Right ventricle myocardium inferior (tissue), 1 donor: ENCODE measurements at places on chromosomes 2 and 18.

DNA sequence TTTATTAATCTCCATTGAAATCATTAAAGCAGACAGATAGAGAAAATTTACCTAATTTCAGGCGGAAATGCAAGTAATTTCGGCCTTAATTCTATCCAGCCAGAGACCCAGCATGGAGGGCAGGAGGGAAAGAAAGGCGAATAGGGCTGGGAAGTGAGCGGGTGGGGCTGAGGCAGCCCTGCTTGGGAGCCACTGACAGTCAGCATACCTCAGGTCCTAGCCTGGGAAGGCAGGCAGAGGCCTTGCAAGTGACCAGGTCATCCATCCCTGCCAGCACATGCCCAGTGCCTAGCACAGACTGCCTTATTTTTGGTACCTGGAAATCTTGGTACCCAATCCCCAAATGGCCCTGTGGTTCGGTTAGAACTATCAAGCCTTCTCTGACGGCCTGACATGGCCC, 1.5 kb downstream of the GDF7 start:
- DNase-seq: no peak

DNA sequence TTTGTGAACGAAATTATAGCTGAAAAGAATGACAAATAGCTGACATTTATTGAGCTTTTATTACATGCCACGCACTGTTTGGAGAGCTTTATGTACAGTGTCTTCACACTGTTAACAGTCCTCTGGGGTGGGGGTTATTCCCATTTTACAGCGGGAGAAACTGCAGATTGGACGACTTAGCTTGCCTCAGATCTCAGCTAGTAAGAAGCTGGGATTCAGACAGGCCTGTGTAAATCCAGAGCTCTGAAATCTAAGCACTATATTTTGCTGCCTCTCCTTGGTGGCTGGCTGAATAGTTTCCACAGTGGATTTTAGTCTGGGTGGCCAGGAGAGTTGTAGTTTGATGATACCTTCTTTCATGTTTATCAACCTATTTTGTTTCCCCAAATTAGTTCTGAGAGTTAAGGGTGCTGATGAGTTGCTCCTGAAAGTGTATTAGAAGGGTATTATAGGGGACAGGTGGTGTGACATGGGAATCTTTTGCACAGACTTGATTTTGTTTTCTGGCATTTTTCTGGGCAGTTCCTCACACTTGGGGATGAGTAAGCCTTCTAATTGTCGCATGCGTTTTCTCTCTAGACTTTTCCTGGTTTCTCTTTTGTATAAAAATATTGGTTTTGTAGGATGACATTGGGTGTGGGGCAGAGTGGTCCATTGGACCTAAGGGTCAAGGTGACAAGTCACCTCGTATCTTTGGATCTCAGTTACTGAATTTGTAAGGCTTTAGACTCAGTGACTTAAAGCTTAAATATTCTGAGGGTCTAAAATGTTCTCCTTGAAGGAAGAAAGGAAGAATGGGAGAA, 1.5 kb downstream of the ACSL3 start:
- no peak for DNase-seq

DNA sequence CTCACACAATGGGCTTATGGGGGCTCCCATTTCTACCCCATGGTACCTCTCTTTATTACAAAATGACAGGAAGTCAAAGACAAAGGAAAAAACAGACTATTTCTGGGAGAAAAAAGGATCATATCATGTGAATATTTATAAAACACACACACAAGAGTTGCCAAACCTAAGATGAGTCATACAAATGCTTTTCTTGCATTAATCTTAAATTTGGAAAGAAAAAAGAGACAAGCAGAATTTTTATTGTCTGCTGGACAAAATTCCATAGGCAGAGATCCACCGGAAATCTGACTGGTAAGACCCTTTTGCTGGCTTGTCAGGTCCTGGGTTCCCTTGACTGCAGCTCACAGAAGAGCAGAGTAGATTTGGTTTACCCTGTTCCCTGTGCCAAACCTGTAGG, 1732.3 kb upstream of the PIK3C3 start:
- DNase-seq: no peak

- no peak for DNase-seq
These were observed 8.7 kb upstream of the B3GNT2 start for GRCh38 chr2:62187246-62187645.

DNA sequence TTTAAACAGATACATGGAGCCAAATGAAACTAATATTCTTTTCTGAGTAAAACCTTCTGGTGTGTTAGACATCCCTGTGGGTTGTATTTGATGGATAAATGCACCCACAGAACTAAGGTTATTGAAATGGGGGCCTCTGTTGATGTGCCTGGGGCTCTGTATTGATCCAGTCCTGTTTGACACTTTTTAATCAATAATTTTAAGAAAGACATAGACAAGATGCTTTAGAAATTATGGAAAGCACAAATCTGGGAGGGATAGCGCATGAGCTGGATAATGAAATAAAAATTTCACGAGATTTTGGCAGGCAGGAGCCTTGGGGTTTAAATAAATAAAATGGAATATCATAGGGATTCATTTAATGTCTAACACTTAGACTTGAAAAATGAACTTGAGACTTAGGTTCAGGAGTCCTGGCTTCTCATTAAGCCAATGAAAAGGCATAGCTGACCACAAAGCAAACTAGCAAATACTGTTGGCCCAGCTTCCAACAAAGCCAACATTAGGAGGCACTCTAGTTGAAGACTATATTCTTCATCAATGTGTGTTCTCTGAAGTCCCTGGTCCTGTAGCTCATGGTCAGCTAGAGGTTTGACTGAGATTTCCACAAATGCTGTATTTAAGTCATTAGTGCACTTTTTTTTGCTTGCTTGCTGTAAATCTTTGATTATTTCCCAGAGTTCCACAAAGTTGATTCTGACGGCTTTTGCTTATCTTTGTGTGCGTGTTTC, 64.2 kb upstream of the SH3RF3 start:
- DNase-seq: no peak

- DNase-seq: no peak
These were observed 49.9 kb downstream of the PLEKHA3 start for GRCh38 chr2:178530131-178530530.

DNA sequence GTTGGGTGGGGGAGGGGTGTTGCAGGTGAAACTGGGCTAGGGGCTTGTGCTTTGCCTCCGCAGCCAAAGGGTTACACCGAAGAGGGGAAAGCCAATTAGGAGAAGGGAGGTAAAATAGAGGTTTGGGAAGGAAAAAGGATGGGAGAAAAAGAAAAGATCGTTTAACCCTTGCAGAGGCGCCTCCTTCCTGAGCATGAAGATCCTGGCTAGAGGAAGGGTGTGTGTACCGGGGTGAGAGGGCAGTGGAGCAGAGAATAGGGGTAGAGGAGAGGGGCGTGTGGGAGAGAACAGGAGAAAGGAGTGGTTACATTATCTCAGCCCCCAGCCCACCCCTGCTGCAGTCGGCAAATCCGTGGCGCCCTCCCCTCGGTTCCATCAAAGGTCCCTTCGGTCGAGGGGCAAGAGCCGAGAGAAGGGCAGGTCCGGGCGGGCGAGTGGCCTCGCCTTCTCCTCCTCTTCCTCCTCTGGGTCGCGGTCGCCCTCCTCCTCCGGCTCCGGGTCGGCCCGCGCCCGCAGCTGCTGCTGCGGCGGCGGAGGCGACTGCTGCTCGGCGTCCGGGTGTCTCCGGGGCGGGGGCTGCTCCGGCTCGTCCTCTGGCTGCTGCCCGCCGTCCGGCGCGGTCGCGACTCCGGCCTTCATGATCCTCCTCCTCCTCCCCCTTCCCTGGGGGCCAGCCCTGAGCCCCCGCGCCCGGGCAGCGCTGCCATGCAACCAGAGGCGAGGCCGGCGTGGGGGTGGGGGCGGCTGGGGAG, 1.1 kb downstream of the MARCHF4 start:
- DNase-seq: no peak

DNA sequence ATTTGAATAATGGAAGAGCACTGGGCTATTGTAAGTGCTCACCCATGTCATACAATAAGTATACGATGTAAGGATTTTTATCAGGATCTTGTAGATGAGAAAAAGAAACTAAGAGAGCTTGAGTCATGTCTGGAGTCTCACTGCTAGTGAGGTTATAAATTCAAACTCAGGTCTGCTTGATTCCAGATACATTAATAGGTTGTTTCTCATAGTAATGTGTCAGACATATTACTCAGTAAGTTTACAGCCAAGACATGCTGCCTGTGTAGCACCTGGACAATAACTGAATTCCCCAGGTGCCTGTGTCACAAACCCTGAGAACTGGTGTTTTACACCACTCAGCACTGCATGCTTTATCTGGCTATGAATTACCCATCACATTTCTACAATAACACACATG, 216.9 kb upstream of the LRP1B start:
- no peak for DNase-seq

DNA sequence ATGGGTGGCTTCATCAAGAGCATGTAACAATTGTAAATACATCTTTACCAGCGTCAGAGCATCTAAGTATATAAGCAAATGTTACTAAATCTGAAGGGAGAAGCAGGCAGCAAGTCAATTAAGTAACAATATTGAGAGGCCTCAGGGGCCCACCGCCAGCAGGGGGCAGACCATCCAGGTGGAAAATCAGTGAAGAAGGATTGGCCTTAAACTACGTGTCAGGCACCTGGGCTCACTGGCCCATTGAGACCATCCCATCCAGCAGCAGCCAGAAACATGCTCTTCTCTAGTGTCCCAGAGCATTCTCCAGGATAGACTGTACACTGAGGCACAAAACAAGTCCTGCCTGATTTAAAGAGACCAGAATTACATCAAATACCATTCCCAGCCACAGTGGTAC, 96.2 kb upstream of the SNTG2 start:
- no peak for DNase-seq

DNA sequence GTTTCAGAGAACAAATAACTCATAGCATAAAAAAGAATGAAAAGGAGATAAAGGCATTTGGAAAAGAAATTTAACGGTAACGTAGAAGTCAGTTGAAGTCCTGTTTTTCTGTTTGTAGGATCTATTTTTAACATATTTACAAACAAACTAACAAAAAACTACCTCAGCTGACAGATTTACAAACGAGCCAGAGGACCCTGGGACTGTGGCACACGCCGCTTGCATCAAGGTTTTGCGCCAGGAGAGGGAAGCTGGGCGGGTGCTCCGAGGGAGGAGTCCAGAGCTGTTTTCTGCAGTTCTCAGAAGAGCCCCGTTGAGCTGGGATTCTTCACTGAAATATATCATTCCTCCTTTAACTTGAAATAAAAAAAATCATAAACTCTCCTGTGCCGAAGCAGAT, 13.6 kb upstream of the TMEM18 start:
- no peak for DNase-seq

GRCh38 chr2:61443342-61444041, 27.4 kb downstream of the USP34 start:
- DNase-seq: no peak

- no peak for DNase-seq
These were observed 4.6 kb upstream of the IMPACT start for GRCh38 chr18:24421831-24422230.

- DNase-seq: peak; percentile 86
These were observed 503 bp downstream of the ZNF513 start for GRCh38 chr2:27379836-27380625.

DNA sequence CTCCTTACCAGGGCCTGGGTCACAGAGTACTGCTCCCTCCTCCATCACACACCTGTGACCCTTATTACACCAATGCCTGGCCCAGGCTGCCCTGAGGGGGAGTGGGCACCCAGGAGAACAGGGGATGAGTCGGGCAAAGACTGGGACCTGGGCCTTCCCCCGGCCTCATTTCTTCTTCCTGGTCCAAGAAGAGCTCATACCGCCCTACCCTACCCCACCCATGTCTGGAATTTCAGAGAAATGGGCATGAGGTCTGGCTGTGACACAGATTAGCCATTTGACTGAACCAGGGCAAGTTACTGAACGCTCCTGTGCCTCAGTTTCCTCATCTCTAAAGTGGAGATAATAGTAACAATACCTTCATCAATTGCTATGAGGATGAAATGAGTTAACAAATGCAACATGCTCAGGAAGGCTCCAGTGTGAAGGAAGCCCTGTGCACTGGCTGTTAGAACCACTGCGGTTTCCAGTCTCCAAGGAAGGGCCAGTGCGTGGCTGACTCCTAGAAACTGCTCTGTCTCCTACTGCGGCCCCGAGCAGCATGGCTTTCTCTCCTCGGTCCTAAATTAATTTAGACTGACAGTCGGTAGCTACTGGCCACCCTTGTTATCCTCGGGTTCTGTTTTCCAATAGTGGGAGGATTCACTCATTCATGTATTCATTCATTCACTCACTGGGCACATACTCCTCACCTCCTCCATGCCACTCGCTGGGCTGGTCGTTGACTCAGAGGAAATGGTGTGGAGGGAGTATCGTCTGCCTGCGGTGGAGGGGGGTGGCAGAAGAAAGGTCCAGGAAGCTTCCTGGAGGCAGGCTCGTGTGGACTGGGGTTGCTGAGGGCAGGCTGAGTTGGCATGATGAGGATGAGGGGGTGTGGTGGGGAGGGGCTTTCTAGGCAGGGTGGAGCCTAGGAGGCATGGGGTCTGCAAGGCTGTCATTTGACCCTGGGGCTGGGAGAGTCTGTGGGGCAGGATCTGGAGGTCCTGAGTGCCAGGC, 175.6 kb downstream of the GLI2 start:
- DNase-seq: peak; percentile 33

DNA sequence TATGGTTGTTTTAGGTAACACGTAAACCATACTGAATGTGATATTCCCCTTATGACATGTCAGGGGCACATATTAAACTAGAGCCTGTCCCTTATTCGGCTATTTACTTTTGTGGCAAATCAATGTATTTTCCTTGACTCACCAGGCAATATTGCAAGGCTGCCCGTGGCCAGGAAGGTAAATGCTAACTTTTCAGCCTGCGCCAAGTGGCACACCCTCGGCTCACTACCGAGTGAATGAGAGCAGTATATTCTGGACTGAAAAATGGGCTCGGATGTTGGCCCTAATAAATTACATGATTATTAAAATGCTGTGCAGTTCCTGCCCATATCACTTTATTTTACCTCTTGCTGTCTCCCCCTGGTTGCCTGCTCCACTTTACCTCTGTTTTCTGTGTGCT, 46.7 kb downstream of the POU3F3 start:
- DNase-seq: no peak

GRCh38 chr18:56258178-56258577, 380.2 kb downstream of the TXNL1 start:
- DNase-seq: no peak

DNA sequence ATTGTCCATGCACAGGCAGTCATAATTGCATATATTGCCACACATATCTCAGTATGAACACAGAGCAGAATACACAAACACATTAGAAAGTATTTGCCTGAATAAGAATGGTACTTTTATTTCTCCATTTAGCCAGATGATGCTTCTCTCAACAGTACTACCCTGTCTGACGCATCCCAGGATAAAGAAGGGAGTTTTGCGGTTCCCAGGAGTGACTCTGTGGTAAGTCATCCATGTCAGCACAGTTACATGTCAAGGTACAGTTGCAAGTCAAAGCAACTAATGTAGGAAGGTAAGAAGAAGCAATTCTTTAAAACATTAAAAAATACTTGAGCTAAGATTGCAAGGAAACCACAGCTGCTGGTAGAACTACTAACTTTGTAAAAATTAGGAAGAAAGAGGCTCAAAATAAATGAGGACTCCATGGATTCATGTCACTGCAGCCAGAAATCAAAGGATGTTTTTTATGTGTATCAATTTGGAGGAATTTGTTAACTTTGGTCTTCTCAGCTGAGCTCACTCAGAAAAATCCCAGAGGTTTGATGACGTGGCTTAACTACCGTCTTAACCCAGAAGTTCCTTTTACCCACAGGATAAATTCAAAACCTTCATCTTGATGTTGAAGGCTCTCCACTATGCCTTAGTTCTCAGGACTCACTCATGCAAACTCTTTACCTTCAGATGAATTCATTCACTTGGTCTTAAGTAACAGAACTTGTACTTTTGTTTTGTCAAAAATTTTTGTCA, 130.3 kb downstream of the ARHGAP28 start:
- no peak for DNase-seq

GRCh38 chr2:173387660-173388059, 33.0 kb downstream of the CDCA7 start:
- DNase-seq: no peak
